Amygdala (tissue), 56 donors: ENCODE measurements at places on chromosomes 13 and 19.

DNA sequence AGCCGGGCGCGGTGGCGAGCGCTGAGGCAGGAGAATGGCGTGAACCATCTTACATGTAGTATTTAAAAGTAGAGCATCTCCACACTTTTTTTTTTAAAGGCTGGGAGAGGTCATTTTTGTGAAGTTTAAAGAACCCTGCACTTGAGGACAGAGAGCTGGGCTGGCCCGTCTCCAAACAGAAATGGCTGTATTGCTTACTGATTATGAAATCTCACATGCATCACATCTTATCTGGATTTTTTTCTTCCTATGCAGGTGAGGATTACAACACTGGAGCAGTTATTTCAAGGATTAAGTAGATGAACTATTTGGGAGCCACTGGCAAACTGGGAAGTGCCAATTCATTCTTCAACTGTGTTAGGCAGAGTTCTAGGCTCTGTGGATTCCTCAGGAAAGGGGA, 59.5 kb downstream of the TEX26 start:
- DNase-seq: no peak

- DNase-seq: no peak
Observed at GRCh38 chr13:80802946-80803345, 462.0 kb upstream of the SPRY2 start.

DNA sequence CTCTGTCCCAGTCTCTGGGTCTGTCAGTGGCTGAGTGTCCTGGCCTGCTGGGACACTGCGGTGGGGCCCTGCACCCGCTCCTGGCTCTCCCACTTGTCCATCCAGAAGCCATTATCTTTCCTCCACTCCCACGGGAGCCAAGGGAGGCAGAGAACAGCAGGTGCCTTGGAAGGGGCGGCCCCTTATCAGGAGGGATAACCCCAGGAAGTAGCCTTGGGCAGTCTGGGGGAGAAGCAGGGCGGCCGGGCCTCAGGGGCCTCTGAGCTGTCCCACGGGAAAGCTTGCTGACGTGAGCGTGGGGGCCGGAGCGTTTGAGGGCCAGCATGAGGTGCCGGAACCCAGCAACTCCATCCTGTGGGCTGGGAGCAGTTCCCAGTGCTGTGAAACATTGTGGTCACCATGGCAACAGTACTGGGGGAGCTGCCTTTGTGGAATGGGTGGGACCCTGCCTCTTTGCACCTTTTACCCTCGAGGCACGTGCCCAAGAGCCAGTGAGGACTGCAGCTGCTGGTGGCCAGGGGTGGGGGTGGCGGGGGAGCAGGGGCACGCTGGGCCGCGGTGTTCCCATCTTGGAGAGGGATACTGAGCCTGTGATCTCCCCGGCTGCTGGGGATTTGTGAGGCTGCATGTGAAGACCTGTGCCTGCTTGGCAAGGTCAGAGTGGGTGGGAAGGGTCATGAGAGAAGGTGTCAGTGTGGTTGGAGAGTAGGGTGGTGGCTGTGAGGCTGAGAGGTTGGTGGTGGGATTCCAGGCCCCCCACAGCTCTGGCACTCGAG, 20.9 kb downstream of the KLHL26 start:
- DNase-seq: no peak

- DNase-seq: peak; percentile 55
Observed at GRCh38 chr19:898663-899062, 5.4 kb downstream of the RNU6-9 start.

- no peak for DNase-seq
Observed at GRCh38 chr13:60759499-60759898, 362.5 kb downstream of the TDRD3 start.

GRCh38 chr19:5396096-5396939, 55.7 kb upstream of the PTPRS start:
- DNase-seq: no peak

DNA sequence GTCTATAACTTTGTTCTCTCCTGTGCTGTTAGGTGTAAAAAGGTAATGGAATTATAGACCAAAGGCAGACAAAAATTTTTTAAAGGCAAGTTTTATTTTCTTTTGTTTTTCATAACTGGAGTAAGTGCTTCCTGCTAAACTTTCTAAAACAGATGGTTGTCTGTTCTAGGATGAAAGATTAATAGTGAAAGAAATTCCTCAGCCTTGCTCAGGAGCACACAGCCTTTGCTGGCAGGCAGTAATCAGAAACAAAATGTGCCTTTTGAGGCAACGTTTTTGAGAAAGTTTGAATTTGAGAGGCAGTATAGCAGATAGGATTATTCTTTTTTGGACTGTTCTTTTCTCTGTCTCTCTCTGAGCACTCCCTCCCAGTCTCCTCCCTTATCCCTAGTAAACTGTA, 2749.5 kb downstream of the PCDH9 start:
- DNase-seq: no peak

DNA sequence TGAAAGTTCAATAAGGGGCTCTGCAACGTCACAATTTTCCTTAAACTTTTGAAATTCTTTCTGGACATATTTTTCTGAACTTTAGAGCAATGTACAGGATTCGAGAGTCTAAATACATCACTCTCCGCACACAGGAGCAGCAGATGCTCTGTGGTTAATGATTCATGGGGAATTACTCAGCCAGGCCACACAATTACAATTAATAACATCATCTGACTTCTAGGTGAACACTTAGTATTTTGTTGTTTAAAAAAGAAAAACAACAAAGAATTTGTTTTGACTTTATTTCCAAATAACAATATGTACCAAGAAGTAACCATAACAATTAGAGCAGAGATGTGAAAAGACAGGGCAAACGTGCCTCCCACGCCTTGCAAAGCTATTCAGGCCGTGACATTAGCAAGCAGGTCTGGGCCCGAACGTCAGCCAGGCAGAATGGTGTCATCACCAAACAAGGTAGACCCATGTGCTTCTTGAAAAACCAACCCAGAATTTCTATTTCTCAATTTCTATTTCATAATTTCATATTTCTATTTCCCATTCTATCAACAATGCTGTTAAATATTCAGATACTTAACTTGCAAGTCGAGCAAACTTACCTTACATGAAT, 236.3 kb downstream of the COL4A1 start:
- DNase-seq: no peak

DNA sequence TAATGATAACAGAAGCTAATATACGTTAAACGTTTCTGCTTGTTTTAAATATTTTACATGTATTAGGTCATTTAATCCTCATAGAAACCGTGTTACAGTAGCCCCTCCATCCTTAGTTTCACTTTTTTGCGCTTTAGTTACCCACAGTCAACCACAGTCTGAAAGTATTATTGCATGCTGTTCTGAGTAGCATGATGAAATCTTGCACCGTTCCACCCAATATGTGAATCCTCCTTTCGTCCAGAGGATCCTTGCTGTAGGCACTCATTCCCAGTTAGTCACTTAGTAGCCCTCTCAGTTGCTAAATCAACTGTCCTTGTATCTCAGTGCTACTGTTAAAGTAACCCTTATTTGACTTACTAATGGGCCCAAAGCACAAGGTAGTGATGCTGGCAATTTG, 257.8 kb downstream of the ENOX1 start:
- DNase-seq: no peak

- no peak for DNase-seq
Observed at GRCh38 chr13:85557691-85558467, 241.3 kb downstream of the SLITRK6 start.

- DNase-seq: no peak
Observed at GRCh38 chr13:43991773-43992201, 112.1 kb downstream of the LACC1 start.

- no peak for DNase-seq
Observed at GRCh38 chr13:57874530-57874929, 243.0 kb downstream of the PCDH17 start.

- no peak for DNase-seq
Observed at GRCh38 chr13:40116008-40116407, 460.5 kb downstream of the COG6 start.

DNA sequence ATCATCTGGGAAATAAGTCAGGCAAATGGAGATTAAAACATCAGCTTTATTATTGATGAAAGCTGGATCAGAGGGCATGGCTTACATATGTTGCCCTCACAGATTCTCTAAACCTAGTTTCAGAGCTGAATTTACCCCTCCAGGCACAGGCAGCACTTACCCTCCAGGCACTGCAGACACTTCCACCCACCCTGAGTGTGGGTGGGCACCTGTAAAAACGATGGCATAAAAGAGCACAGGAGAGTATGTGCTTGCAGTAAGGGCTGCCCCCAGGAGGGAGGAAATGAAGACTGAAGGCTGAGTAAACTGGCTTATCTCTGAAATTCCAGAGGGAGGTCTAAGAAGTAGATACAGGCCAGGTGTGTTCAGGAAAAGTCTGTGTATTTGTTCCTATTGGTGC, 185.0 kb upstream of the HTR2A start:
- no peak for DNase-seq

- no peak for DNase-seq
Observed at GRCh38 chr13:94384231-94384905, 95.1 kb downstream of the DCT start.

DNA sequence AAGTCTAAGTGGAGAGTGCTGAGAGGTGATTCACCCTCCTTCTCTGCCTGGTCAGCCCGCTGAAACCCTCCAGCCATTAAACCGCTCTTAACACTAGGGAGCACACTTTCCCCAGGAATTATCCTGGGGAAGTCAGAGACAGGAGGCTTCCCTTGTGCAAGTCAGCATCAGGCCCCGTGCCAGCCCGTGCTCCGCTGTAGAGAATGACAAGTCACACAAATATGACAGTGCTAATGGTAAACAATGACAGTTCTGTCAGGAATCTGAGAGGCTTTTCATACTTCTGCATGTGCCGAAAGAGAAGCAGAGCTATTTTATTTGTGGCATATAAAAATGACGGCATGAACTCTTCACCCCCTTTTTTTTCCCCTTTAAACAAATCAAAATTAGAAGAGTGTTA, 816.9 kb upstream of the SLC10A2 start:
- peak; percentile 66 for DNase-seq

DNA sequence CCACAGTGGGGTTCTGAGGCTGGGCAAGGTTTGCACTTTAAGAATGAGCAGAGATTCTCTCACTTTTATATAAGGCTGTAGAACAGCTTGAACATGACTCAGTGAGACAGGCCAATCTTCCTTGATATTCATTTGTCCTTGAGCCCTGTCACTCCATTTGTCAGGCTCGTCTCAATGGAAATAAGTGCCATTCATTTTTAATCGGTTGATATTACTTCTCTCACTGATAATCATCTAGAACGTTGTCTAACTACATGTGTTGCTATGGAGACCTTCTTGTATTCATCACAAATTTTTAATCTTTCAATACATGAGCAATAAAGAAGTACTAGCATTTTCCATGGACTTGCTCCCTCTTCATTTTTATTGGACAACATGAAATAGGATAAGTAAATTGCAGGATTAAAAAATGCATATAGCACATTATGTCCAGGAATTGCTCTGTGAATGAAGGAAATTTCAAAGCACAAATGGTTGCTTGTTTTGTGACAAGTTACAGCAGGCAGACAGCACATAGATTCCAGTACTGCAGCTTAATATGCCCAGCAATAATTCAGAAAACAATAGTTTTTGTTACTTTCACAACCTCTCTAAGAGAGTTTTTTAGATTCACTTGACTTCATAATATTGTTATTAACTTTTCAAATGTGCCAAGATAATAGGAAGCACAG, 1178.4 kb upstream of the ATXN8OS start:
- no peak for DNase-seq

DNA sequence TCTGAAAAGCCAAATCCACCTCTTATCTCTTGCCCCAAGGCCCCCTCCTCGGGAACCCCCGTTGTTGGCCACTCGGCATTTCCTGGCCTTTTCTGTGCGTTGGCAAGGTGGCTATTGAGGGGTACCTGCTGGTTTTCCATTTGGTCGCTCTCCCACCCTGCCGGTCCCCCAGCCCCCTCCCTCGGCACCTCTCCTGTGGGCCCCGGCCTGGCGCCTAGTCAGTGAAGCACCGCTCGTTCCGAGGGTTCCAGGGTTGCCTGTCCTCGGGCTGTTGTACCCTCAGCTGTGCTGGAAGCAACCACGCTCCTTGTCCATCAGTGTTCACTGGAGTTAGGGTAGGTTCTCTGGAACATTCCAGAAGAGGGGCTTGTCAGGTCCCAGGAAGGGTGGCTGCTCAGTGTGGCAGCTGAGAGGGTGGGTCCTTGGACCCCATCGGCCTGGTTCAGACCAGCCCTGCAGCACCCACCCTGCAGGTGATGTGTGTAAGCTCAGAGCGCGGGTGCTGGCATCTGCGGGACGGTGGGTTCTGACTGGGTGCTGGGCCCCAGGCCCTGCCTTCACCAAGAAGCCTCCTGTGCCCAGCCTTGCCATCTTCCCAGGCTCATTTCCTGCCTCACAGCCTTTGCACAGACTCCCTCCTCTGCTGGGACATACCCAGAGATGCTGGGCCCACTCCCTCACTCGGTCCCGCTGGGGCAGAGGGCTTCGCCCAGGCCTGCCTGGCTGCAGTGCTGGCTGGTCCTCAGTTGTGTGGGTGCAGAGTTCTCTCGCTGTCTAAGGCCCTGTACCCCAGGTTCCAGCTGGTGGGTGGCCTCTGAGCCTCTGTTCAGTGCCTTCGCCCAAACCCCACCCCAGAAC, 21.3 kb downstream of the NKPD1 start:
- DNase-seq: no peak

- DNase-seq: no peak
Observed at GRCh38 chr19:17526922-17527321, 15.5 kb downstream of the PGLS start.

GRCh38 chr13:23672616-23673015, 102.4 kb downstream of the TNFRSF19 start:
- no peak for DNase-seq

DNA sequence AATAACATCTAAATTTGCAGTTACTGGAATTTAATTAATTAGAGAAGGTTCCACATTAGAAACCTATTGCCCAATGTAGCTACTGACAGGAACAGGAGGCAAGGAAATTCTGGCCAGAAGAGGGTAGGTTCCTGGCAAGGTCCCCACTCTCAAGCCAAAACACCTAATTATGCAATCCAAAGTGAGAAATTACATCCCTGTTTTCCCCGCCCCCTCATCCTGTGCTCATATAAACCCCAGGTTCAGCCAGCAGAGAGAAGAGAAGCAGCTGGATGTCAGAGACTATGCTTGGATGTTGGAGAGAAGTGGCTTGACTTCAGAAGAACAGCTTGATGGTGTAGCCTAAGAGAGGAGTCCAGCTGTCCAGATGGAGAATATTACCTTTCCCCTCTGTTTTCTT, 951.3 kb upstream of the PRR20A start:
- DNase-seq: no peak

DNA sequence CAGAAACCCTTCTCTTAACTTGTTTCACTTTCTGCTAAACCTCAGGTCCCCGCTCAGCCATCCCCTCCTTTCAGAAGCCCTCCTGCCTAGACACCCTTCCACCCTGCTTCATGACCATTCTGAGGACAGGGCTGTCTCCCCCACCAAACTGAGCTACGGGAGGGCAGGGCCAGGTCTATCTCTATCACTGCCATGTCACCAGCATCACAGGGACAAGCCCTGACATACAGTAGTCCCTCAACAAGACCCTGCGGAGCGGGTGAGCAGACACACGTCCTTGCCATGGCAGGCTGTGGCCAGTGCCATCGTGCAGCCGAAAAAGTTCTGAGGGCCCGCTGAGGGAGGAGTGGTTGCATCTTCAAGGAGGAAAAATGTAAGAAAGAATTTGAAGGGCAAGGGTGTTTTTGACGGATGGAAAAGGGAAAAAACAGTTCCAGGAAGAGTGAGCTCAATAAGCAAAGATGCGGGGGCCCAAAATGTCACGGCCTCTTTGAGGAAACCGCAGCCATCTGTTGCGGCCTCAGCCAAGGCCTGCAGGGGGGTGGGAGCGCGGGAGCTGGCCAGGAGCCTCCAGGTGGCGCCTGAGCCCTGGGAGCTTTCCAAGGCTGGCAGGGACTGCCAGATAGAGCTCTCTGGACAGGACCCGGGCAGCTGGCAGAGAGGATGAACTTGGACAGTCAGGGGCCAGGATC, 8.1 kb downstream of the PTGIR start:
- no peak for DNase-seq

GRCh38 chr13:42594481-42595252, 20.7 kb downstream of the TNFSF11 start:
- DNase-seq: no peak
